ENCODE measurements at places on chromosomes 7 and 10. TPM values are rescaled to one million over a fixed set of nuclear protein-coding genes. Genes with fewer than 3 reads are reported as not detected.

Gene RTKN2
- total RNA-seq: 16.1 TPM

Gene VPS37D
- 12.4 TPM for total RNA-seq

Gene C7orf57
- 2.5 TPM for total RNA-seq

Gene C10orf105
- total RNA-seq: not detected

Gene AKR1C4
- not detected for total RNA-seq

Gene DDIT4
- 212 TPM for total RNA-seq

Gene UBE3C
- total RNA-seq: 77.6 TPM

Gene MEOX2
- total RNA-seq: not detected

DNA sequence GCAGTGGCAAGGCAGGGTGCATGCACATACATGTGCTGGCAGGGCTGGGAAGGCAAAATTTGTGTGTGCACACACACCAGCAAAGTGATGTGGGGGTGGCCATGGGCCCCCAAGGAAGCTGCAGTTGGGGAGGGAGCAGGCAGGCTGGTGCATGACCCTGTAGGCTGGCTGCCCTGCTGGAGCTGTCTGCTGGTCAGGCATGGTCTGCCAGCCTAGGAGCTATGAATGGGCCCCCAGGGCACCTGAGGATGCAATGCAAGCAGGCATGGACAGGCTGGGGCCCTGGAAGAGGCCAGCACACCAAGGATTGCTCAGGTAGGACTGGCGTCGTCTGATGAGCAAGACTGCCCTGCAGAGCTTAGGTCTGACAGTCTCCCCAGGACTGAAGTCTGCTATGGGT lies 18.2 kb upstream of the PPP1R3A start:
- H3K27ac ChIP-seq: no peak overlapping the region
- no peaks in the 10 kb centered on the region for H3K4me1 ChIP-seq
- DNase-seq: no peak

DNA sequence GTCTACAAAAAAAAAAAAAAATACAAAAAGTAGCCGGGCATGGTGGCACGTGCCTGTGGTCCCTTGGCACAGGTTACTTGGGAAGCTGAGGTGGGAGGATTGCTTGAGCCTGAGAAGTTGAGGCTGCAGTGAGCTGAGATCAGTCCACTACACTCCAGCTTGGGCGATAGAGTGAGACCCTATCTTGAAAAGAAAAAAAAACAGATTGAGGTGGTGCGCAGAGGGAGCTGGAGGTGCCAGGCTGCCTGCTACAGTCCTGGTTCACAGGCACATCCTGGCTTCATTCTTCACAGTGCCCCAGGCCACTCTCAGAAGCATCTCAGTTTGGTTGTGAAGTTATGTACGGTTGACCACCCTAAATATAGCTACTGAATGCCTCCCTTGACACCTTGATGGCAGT lies 4.8 kb downstream of the MMP21 start:
- H3K27me3 ChIP-seq: no peaks in the 10 kb centered on the region
- no peaks in the 10 kb centered on the region for H3K4me1 ChIP-seq
- no peaks in the 10 kb centered on the region for H3K36me3 ChIP-seq
- H3K27ac ChIP-seq: no peak overlapping the region
- DNase-seq: no peak

DNA sequence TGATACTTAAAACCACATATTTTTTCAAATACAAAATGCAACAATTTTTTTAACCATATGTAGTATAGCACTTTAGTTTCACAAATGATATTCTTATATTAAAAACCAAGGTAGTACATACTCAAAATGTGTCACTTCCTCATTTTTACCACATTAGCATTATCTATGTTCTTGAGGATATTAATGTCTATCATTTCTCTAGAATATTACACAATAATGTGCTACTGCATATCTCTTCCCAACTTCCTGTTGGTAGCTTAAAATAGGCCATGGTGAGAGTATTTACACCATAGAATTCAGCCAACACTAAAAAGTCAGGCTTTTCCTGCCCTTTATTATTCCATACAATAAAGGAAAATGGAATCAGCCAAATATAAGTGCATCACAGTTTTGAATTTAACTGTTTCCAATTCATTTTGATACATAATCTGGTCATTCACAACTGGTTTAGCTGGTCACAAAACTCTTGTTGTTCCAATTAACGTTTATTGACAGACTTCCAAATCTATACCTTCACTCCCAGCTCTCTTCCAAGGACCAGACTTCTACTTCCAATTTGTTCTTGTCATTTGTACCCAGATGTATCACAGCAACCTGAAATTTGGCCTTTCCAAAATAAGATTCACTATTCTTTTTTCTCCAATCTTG lies 20.0 kb upstream of the LRRC17 start:
- H3K27me3 ChIP-seq: no peaks in the 10 kb centered on the region
- no peaks in the 10 kb centered on the region for H3K36me3 ChIP-seq
- no peak for DNase-seq

GRCh38 chr7:101410743-101411507 lies 48.2 kb downstream of the COL26A1 start:
- no peaks in the 10 kb centered on the region for H3K36me3 ChIP-seq
- no peaks in the 10 kb centered on the region for H3K4me1 ChIP-seq
- H3K4me3 ChIP-seq: no peak overlapping the region
- H3K27ac ChIP-seq: no peak overlapping the region
- peaks cover 31% of the 10 kb centered on the region for H3K27me3 ChIP-seq
- DNase-seq: no peak

GRCh38 chr10:35011771-35012191 lies 78.4 kb downstream of the CUL2 start:
- peaks cover 4% of the 10 kb centered on the region for H3K4me1 ChIP-seq
- no peak overlapping the region for H3K27ac ChIP-seq
- H3K27me3 ChIP-seq: no peaks in the 10 kb centered on the region
- DNase-seq: peak; percentile 9
- no peak overlapping the region for H3K4me3 ChIP-seq
- no peaks in the 10 kb centered on the region for H3K36me3 ChIP-seq

GRCh38 chr10:101450277-101451080 lies 96.5 kb downstream of the BTRC start:
- H3K4me1 ChIP-seq: no peaks in the 10 kb centered on the region
- DNase-seq: no peak
- H3K4me3 ChIP-seq: no peak overlapping the region
- no peak overlapping the region for H3K27ac ChIP-seq
- H3K36me3 ChIP-seq: no peaks in the 10 kb centered on the region

GRCh38 chr10:95450188-95450587 lies 111.0 kb downstream of the SORBS1 start:
- H3K27ac ChIP-seq: no peak overlapping the region
- no peaks in the 10 kb centered on the region for H3K27me3 ChIP-seq
- H3K4me3 ChIP-seq: no peak overlapping the region
- H3K4me1 ChIP-seq: peaks cover 6% of the 10 kb centered on the region
- DNase-seq: no peak
- no peaks in the 10 kb centered on the region for H3K36me3 ChIP-seq

- no peaks in the 10 kb centered on the region for H3K27me3 ChIP-seq
- no peak for DNase-seq
- H3K36me3 ChIP-seq: no peaks in the 10 kb centered on the region
- H3K4me3 ChIP-seq: no peak overlapping the region
- no peak overlapping the region for H3K27ac ChIP-seq
- no peaks in the 10 kb centered on the region for H3K4me1 ChIP-seq
Measured at GRCh38 chr10:95841661-95842498, 65.9 kb upstream of the CC2D2B start.

- no peaks in the 10 kb centered on the region for H3K36me3 ChIP-seq
- H3K4me1 ChIP-seq: peaks cover 14% of the 10 kb centered on the region
- no peaks in the 10 kb centered on the region for H3K27me3 ChIP-seq
- DNase-seq: no peak
- H3K4me3 ChIP-seq: no peak overlapping the region
- H3K27ac ChIP-seq: no peak overlapping the region
Measured at GRCh38 chr10:96858706-96859050, 26.6 kb downstream of the LCOR start.

DNA sequence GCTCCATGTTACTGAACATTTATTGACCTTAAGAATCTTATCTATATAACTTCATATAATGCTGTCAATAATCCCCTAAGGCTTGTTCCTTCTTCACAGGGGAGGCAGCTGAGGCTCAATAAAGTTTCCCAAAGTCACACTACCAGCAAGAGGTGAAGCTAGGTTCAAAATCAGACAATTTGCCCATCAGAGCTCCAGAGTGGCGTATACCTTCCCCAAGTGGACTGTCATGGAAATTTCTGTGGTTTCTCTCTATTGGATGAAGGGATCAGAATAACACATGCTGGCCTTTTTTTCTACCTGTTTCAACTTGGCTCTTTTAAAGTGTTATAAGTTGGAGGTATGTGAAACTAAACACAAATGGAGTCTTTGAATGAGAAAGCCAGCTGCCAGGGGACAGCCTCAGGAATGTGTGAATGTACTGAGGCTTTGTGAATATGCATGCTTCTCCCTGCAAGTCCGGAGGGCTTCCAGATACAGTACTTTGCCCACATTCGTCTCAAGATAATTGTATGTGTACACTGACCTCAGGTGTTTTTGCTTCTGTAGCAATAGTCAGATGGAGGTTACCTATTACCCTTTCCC lies 656.3 kb upstream of the CELF2 start:
- no peaks in the 10 kb centered on the region for H3K36me3 ChIP-seq
- H3K4me3 ChIP-seq: no peak overlapping the region
- H3K27me3 ChIP-seq: no peaks in the 10 kb centered on the region
- no peak for DNase-seq

- no peak overlapping the region for H3K27ac ChIP-seq
- no peak overlapping the region for H3K4me3 ChIP-seq
- peaks cover 22% of the 10 kb centered on the region for H3K4me1 ChIP-seq
- no peak for DNase-seq
Measured at GRCh38 chr7:121398246-121398645, 2.1 kb upstream of the FAM3C start.

Data from PC-9 (cell line).